ENCODE measurements at places on chromosomes 12 and 14. TPM values are rescaled to one million over a fixed set of nuclear protein-coding genes. Genes with fewer than 3 reads are reported as not detected.

DNA sequence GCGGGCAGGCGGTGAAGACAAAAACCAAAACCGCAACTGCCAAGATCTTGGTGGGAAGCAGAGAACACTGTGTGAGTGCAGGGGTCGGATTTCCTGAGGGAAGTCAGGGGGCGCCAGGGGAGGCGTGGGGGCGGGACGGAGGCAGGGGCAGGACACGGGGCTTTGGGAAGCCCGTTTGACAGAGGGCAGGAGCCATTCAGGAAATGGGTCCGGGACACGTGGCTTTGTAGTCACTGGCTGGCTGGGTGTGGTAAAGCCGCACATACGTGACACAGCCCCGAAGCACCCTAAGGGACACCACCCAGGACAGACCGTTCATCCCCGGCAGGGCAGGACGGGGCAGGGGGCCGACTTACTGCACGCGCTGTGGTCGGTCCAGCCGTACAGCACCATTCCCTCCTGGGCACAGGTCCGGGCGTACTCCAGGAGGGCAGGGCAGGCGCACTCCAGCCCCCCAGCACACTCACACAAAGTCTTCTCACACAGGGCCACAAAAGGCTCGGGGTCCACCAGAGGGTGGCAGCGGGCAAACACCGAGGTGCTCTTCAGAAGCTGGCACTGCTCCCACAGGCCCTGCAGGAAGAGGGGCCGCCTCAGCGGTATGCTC, 49.4 kb downstream of the VWF start:
- DNase-seq = no peak

CCDC196 gene
- total RNA-seq = not detected

- no peak for DNase-seq
Observed at GRCh38 chr14:68669603-68670358, 123.1 kb downstream of the ZFP36L1 start.

GRCh38 chr12:69527506-69528272, 57.5 kb downstream of the FRS2 start:
- no peak for DNase-seq

CLEC7A gene
- total RNA-seq = 10.8 TPM

GRCh38 chr14:102248121-102248520, 56.8 kb downstream of the MOK start:
- no peak for DNase-seq

MED6 gene
- total RNA-seq = 24.2 TPM

PITPNM2 gene
- total RNA-seq = 12.8 TPM

ADCY6 gene
- 69.9 TPM for total RNA-seq
